ENCODE measurements at places on chromosomes 13 and 19.

GRCh38 chr13:101972191-101972590 is 429.7 kb downstream of the FGF14 start:
- no peak for DNase-seq

GRCh38 chr13:66926200-66926850 is 303.8 kb downstream of the PCDH9 start:
- no peak for DNase-seq

DNA sequence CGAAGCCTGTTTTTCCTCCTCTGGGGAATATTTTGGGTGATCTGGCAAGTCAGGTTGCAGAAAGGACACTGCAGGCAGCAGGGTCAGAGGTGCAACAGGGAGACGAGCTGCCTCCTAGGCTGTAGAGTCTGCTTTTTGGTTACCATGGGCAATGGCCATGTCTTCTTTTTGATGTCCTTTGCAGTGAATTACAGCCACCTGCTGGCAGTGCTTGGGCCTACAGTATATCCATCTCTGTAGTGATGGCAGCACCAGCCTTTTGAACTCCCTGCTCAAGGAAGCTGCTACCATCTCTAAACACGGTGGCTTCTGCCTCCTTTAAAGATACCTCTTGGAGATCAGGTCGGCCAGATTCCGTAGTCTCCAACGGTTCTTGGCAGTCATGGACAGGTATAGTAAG is 73.9 kb downstream of the WTIP start:
- DNase-seq = no peak

DNA sequence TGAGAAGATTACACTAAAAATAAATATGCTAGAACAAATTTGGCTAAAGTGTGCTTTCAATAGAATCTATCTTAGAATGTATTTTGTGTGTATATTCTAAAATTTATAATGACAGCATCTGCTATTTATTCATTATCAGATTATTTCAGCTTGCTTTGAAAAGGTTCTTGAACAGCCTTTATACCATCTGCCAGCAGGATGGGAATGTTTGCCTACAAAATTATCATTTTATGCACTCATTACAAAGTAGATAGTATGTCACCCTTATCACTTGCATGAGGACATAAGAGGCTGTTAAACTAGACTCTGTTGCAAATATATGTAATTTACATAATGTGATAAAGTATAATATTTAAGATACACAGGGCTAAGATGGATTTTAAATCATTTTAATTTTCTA is 1286.9 kb upstream of the PCDH20 start:
- DNase-seq = no peak

DNA sequence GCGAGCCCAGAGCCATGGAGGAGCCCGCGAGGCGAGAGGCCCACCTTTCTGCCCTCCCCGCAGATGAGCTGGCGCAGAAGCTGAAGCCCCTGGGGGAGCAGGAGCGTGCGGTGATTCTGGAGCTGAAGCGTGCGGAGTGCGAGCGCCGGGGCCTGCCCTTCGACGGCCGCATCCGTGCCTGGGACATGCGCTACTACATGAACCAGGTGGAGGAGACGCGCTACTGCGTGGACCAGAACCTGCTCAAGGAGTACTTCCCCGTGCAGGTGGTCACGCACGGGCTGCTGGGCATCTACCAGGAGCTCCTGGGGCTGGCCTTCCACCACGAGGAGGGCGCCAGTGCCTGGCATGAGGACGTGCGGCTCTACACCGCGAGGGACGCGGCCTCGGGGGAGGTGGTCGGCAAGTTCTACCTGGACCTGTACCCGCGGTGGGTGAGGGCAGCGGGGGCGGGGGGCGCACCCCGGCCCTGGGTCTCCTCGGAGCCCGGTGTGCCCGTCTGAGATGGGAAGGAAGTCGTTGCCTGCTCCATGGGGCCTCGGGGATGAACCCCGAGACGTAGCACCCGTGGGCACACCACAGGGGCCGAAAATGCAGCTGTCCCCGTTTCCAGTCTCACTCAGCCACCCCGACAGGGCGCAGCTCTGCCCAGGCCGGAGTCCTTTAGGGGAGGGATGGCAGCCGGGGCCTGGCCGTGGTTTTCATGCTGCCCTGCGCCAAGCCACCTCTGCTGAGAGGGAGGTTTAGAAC is 12.1 kb upstream of the ZNF554 start:
- no peak for DNase-seq

DNA sequence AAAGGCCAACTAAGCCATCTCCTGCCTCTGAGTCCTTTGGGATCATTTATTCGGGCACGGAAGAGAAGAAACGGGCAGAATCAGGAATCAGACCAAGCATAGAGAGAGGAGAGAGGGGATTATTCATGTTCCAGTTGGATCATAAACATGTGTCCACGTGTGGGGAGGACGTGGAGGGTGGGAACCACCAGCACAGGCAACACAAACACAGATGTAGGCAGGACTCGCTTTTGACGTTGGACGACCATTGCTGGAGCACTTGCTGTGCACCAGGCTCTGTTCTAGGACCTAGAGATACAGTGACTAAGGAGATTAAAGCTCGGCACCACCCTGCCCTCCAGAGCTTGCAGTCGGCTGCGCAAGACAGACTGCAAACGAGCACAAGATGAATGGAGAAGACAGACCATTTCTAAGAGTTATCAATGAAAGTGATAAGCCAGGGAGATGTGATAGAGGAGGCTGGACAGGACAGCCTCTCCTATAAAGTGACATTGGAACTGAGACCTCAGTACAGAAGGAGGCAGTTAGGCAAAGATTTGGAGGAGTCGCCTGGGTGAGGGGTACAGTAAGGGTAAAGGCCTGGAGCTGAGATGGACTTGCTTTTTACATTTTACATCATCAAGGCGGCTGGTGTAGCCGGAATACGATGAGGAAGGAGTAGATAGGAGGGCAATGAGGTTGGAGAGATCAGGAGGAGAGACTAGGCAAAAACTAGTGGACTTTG is 716 bp downstream of the SH2D3A start:
- DNase-seq = no peak

GRCh38 chr13:79237981-79238380 is 168.1 kb downstream of the RBM26 start:
- DNase-seq = no peak

DNA sequence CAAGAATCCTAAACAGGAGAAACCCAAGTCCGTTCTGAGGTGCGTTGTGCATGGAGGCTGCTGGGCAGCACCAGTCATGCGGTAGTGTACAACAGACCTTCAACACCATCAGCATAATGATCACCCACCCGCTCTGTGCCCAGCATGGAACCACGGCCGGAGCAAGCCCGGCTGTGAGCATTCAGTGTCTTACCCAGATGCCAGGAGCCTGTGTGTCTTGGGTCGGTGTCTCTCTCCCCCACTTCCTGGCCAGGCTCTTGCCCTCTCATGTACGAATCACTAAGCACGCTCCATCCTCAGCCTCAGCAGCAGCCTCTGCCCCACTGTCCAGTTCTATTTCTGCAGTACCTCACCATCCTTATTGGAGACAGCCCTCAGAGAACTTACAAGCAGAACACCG is 231.6 kb upstream of the IRS2 start:
- DNase-seq = no peak

- peak; percentile 26 for DNase-seq
These were observed 390.5 kb downstream of the FGF9 start for GRCh38 chr13:22061371-22061805.

DNA sequence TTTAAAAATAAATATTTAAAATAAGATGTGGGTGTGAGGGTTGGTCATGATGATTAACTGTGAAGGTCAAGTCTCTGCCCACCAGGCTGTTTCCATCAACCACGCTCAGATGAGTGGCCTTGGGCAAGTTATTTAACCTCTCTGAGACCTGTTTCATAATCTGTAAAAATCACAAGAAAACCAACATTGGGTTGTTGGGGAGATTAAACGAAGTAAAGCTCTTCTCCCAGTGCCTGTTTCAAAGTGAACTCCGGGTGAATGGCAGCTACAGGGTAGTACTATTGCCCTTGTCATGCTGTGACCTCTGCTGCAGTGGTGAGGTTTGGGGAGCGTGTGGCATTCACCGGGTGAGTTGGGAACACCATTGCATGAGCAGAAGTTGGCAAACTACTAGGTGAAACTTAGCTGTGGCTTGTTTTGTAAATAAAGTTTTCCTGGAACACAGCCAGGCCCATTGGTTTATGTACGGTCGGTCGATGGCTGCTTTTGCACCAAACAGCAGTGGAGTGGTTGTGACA is 153.2 kb downstream of the USP12 start:
- DNase-seq = no peak

DNA sequence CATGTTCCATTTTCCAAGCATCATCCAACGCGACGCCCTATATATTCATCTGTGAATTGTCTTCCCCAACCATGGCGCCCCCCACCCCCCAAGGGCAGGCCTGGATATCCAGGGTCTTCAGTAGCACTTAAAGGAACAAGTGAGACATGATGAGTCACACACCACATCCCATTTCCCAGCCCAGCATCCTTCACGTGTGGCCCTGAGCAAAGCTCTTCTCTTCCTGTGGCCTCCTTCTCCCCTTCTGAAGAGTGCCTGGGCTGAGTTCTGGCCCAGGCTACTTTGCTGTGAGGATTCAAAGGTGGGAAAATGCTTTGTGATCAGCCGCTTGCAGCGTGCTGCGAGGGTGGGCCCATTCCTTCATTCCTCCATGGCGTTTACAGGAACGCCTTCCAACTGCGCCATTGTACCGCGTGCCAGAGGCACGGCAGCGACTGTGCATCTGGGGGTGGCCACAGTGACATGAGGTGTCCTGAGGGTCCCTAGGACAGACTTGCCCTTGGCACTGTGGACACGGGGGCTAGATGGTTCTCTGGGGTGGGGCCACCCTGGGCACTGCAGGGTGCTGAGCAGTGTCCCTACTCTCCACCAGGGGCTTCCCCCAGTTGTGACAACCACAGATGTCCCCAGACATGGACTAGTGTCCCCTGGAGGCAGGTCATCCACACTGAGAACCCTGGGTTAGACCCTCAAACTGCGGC is 11.7 kb downstream of the PLIN4 start:
- DNase-seq = no peak

- no peak for DNase-seq
These were observed 7.4 kb downstream of the CCDC122 start for GRCh38 chr13:43872181-43872580.

DNA sequence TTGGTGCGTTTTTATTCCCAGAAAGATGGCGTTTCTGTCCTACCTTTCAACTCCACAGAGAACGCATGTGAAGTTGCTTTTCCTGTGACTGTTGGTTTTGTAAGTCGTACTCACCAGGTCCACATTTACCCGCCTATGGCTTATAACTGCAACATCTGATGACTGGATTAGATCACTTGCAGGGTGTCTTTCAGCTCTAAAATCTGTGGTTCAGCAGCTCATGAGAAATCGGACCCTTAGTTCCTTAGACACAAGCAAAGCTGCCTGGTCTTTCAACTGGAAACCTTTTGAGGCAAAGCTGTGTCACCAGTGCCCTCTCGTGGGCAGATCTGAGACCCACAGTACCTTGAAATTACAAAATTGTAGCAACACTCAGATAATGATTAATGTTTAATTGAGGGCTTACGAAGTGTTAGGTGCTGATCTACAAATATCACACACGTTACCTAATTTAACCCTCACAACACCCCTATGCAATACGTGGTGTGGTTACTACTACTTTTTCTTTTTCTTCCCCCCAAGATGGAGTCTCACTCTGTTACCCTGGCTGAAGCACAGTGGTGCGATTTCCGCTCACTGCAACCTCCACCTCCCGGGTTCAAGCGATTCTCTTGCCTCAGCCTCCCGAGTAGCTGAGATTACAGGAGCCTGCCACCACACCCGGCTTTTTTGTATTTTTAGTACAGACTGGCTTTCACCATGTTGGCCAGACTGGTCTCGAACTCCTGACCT is 65.4 kb downstream of the RUBCNL start:
- DNase-seq = peak; percentile 28

DNA sequence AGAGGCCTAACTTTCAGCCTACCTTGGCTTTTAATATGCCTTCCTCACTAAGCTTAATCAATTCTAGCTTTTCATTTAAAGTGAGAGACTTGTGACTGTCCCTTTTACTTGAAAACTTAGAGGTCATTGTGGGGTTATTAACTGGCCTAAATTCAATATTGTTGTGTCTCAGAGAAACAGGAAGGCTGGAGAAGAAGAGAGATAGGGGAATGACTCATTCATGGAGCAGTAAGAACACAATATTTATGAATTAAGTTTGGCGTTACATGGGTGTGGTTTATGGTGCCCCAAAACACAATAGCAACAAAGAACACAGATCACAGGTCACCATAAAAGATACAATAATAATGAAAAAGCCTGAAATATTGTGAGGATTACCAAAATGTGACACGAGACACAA is 612.1 kb downstream of the TBC1D4 start:
- DNase-seq = no peak

- no peak for DNase-seq
These were observed 88.8 kb downstream of the MBNL2 start for GRCh38 chr13:97310809-97311436.

- DNase-seq = no peak
These were observed 49.9 kb downstream of the ZNF787 start for GRCh38 chr19:56071151-56071550.

- DNase-seq = no peak
These were observed 63.7 kb upstream of the WDFY2 start for GRCh38 chr13:51520524-51520923.

DNA sequence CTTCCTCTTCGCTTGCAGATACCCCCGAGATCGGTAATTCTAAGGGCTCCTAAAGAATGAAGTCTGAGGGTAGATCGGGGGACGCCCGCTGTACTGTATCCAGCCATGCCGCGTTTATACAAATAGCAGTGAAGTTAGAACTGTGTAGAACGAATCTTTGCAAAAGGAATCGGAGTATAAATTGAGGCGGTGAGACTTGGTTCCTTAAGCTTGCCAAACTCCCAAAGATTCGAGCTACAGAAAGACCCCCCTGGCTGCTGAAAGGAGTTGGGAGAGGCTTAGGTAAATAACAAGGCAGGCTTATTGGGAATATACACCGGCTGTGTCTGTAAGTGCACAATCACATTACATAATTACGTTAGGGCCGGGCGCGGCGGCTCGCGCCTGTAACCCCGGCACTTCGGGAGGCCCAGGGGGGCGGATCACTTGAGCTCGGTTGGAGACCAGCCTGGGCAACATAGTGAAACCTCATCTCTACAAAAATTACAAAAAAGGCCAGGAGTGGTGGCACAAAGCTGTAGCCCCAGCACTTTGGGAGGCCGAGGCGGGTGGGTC is 12.2 kb downstream of the TMEM160 start:
- DNase-seq = no peak

DNA sequence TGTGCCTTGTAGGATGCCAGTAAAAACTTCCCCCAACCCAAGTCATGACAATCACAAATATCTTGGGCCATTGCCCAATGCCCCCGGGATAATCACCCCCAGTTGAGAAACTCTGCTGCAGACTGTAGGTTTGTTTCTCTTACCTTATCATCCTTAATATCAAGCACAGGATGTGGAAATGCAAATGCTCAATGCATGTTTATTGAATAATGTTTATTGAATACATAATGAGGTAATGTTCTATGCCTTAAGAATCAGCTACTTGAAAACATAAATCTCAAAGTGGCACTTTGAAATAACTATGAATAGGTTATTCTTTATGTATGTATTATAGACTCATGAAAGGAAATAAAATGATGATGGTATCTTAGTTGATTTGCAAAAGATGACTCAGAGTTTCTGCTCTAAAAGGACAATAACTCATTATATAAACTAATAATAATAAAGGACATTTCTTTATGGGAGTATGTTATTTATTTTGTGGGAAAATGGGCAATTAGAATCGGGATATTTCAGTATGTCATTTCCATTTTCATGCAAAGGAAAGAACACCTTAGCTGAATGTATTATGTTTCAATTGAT is 414.2 kb downstream of the EFNB2 start:
- no peak for DNase-seq
